Activated T-helper 1 cell treated with anti-CD3 and anti-CD28 coated beads, Interleukin-2, amount 50 U/mL, for 16 hours (primary cell): ENCODE measurements at places on chromosomes 3 and 15.

DNA sequence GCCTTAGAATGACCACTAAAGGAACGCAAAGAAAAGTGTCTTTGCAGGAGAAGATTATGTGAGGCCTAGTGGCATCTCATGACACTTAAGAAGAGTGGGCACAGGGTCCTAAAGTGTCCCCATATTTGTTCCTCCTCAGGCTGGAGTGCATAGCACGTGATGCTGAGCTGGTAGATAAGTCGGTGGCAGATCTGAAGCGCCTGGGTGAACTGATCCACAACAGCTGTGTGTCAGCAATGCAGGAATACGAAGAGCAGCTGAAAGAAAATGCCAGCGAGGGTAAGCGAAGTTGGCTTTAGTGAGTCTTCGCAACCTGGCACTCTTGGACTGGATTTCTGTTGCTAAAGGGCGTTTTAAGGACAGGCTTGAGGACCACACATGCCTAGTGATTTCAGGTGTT is 92.6 kb downstream of the CHD2 start:
- DNase-seq, result no peak

DNA sequence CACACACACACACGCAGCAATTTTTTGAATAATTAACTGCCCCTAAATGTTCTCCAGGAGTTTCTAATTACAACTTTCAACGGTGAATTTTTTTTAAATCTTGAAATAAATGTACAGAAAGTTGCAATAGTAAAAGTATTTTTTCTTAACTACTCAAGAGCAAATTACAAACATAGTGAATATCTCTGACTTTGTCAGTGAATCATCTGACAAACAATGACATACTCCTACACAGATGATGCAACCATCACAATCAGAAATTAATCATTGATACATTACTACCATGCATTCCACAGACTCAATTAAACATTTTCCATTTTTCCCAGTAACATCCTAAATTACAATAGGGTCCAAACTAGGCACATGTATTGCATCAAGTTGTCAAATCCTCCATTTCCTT is 597.3 kb downstream of the NAALADL2 start:
- no peak for DNase-seq

GRCh38 chr15:72406936-72407335 is 8.8 kb downstream of the TMEM202 start:
- DNase-seq, result no peak

GRCh38 chr3:160618363-160618762 is 53.0 kb upstream of the KPNA4 start:
- DNase-seq, result no peak

GRCh38 chr3:39106281-39106811 is 1.1 kb downstream of the GORASP1 start:
- DNase-seq, result no peak

DNA sequence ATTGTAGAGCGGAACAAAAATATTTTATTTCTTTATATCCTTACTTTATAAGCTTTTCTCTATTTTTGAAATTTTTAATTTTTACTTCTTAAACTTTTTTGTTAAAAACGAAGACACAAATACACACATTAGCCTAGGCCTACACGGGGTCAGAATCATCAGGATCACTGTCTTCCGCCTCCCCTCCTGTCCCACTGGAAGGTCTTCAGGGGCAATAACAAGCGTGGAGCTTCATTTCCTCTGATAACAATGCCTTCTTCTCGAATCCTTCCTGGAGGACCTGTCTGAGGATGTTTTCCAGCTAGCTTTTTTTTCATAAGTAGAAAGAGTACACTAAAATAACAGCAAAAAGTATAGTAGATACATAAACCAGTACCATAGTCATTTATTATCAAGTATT is 77.7 kb upstream of the DGKG start:
- no peak for DNase-seq

- DNase-seq, result no peak
These were observed 70.6 kb downstream of the SMAD6 start for GRCh38 chr15:66772604-66773128.

GRCh38 chr3:99211309-99211708 is 309.8 kb upstream of the DCBLD2 start:
- DNase-seq, result no peak

DNA sequence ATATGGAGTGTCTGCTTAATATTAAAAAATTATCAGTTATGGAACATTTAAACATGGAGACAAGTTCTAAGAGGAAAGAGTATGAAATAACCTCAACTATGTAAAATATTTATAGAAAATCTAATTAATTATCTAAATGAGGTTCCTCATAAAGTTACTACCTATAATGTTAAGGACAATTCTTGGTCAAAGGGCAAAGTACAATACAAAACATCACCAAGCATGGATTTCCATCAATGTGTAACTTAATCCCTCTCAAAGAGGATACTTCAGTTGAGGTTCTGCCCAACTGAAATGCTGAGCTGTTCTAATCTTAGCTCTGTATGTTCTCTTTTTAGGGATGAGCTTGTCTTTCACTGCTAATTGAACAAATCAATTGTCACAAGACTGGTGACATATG is 56.0 kb upstream of the CHRM5 start:
- DNase-seq, result no peak

- DNase-seq, result peak; percentile 61
These were observed 2.4 kb downstream of the CIB1 start for GRCh38 chr15:90231028-90232017.

DNA sequence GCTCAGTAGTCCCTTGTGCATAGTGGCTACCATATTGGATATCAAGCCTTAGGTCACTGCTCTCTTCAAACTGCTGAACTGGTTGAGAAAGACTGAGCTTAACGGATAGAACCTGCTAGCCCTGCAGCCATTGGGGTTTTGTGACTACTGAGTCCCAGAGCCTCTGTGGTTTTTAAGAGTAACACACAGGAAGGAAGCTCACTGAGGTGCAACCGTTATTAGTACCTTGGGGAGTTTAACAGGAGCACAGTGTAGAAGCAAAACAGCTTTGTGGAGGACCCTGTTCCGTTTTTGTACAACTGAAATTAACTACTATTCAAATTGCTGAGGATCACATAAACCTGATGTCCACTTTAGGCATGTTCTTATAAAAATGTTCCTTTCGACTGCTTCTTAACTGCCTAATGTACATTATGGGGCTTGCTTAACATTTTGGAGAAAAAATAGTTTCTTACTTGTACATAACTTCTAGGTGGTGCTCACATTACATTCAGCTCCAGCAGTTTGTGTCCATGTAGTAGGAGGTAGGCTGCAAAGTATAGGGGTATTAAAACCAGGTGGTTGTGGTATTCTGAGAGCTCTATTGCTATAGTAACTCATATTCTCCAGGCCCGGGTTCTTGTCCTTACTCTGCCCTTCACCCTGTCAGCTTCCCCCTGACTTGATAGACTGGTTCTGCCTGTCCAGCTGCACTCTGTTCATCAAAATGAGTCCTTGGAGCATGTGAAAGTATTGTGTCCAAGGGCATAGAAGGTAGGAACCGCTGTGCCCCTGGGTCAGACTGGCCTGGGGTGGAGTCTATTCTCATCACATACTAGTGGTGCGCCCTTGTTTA is 17.3 kb downstream of the PXK start:
- no peak for DNase-seq

- DNase-seq, result no peak
These were observed 347.8 kb upstream of the C2CD4B start for GRCh38 chr15:62512904-62513303.

DNA sequence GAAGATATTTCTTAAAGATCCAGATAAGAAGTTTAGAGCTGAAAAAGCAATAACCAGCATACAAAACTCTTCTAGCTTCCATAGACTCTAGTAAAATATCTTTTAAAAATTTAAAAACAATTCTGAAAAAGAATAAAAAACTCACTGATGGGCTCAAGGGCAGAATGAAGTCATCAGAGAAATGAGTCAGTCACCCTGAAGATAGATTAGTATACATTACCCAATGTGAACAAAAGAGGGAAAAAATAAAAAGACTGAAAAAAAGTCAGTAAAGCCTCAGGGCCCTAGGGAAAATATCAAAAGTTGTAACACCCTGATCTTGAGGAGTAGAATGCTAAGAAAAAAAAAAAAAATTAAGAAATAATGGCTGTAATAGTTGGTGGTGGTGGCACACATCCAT is 11.4 kb downstream of the DET1 start:
- DNase-seq, result no peak

DNA sequence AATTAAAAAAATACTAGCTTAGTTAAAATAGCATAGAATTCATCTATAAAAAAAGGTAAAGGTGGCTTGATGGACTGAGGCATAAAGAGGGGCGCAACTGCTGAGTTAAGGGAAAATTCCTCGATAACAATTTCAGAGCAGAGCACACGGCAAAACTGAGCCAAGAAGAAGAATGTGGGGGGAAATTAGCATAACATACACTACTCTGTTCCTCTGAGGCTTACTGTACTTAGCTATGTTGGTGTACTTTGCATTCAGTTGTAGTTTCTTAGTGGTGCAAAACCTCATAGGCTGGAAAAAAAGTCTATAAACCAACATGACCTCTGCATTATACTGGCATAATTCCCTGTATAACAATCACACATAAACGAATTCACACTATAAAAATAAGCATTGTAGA is 357.9 kb upstream of the LRRC3B start:
- no peak for DNase-seq

DNA sequence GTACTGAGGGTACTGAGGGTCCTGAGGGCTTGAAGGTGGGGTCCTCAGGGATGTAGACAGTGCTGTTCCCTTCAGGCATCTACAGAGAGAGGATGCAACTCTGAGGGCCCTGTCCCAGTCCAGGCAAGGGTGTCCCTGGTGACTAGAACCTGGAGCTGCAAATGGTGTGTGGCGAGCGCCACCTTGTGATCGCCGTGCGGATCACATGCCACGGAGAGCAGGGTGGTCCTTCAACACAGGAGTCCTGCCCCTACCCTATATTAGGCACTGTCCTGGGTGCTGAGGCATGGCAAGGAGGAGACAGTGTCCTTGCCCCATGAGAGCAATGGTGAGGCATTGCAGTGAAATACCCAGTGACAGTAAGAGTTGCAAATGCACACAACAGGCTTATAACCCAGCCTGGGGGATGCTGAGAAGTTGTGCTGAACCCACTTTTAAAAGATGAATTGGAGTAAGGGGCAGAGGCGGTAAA is 23.6 kb downstream of the RHCG start:
- DNase-seq, result no peak

GRCh38 chr15:52326756-52327155 is 31.2 kb upstream of the MYO5C start:
- DNase-seq, result no peak

DNA sequence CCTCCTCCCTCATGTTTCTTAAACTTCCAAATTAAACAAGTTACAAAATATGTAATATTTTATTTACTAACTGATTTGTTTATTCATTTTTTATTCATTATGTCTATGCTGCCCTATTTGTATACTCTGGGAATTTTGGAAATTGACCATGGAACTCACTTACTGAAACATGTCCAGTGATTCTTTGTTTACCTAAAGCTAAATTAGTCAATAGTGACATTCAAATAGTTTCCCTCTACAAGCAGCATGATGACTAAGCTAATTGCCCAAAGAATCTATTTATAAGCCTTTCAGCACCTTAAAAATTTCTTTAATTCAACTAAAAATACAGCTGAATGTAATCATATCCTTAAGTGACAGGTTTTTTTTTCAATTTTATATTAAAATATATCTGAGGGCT is 437.7 kb downstream of the SI start:
- no peak for DNase-seq

DNA sequence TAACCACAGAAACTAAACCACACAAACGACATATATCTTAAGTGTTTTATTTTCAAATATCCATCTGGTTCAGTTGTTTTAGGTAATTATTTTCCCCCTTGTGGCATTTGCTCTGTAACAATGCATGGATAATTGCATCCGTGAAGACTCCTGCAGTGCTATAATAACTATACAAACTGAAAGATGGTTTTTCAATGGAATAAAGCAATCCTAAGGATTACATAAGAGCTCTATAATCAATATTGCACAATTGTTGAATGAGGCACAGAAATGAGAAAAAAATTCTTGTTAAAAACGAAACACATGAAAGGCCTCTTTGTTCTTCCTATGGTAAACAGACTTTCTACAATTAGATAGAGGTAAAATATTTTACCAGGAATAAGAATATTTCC is 446.0 kb upstream of the EPHA3 start:
- no peak for DNase-seq

- DNase-seq, result no peak
These were observed 91.1 kb upstream of the RNF7 start for GRCh38 chr3:141646760-141647561.

- no peak for DNase-seq
These were observed 20.5 kb downstream of the SIDT1 start for GRCh38 chr3:113552851-113553250.

GRCh38 chr3:81585056-81585455 is 176.4 kb downstream of the GBE1 start:
- DNase-seq, result no peak

GRCh38 chr15:66590435-66590834 is 24.6 kb upstream of the LCTL start:
- no peak for DNase-seq

DNA sequence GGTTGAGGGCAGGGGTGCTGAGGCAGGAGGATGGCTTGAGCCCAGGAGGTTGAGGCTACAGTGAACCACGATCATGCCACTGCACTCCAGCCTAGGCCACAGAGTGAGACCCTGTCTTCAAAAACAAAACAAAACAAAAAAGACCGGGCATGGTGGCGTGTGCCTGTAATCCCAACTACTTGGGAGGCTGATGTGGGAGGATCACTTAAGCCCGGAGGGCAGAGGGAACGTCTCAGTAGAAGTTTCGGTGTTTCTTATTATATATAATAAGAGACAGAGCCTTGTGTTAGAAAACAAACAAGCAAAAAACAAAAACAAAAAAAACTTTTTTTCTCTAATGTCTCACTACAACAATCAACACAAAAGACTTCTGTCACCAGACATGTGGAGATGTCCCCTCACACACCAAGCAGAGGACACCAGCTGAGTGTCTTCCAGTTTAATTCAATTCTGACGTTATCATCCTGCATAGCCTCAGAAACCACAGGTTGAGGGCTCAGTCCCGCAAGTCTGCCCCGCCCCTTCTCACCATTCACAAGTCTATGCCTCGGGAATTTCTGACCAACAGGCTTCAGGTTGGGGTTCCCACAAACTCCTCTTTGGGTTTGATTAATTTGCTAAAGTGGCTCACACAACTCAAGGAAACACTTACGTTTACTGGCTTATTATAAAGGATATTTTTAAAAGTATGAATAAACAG is 24.0 kb upstream of the EIF4A2 start:
- DNase-seq, result no peak

DNA sequence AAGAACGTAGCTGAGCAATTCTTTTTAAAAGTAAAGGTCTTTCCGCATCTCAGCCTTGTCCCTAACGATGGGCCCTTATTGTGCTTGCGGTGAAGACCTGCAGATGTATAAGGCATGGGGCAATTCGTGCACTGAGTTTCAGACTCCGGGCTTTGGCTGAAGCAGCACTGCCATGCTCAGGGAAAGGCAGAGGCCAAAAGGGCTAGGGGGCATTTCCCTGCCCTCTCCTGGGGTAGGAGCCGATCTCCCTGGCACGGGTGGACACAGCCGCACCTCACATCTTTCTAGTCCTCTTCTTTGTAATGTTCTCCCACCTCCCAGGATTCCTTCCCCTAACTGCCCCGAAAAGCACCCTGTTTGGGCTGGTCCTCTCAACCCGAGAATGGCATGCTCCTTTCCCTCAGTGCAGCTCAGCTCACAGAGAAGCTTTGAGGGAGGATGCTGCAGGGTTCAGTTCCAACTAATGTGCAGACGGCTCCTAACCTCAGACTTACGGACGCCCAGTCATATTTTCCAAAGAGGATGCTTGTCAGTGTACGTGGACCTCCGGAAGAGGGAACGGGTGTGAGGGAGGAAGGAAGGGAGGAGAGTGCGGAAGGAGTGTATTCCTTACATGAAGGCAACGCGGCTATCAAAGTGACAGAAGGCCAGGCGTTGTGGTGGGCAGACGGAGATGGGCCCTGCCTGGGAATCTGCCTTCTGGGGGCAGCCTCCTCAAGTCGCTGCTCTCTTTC is 61.2 kb downstream of the SYNM start:
- no peak for DNase-seq

GRCh38 chr15:101091080-101092017 is 160.5 kb downstream of the CHSY1 start:
- DNase-seq, result no peak
